ENCODE measurements at places on chromosomes 7 and 10.

DNA sequence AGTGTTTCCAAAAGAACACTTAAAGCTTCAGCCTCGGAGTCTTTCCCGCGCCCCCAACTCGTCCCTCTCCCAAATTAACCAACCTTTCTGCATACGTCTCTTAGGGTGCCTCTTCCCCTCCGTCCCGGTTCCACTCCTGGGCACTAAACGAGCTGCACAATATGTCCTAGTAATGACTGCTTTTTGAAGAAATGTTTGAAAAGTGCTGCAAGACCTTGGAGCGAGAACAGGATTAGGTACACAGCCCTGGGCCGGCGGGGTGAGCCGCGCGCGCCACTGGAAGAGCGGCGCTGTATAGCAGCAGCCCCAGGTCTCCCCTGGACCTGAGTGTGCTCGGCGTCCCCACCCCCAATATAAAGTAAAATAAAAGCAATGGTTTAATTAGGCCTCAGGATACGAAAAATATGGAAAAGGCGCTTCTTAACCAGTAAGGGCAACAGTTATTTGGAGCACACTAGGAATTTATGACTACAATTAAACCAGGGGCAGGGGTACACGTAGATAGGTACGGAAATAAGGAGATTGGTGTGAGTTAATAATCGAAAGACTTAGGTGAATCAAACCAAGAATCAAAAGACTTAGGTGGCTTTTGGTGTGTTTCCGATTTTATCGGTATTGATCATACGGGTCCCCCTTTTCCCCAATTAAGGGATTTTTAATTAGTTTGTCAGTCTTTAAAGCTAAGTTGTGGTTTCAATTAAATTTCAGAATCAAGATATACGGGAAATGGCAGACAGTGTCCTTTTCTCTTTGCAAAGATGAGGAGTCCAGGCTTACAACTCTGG, 1.9 kb downstream of the TET1 start:
- no peak for DNase-seq

GRCh38 chr7:3892686-3893085, 591.6 kb downstream of the SDK1 start:
- DNase-seq = no peak

- DNase-seq = no peak
These were observed 169.3 kb downstream of the PPP1R17 start for GRCh38 chr7:31856337-31856736.

DNA sequence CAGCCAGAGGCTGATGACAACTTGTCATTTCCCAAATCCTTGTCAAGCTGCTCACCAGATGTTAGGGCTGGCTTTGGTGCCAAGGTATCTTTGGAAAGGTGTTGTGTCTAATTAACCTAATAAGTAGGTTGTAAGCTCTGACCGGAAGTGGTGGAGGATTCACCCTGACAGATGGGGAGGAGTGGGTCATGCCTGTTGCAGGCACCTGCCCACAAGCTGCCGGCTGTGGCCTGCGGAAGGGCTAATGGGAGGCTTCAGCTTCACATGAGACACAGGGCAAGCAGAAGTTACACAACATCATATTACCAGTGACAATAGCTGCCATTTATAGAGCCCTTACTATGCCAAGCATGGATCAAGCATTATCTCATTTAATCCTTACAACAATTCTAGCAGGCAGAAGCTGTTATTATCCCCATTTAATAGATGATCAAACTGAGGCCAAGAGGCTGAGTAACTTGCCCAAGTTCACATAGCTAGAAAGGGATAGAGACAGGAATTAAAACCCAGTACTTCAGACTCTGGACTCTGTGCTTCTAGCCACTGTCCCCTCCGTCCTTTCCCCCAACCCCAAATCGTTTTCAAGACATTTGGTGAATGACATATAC, 63.1 kb upstream of the DUSP5 start:
- DNase-seq = no peak

GRCh38 chr10:131146790-131147189, 164.7 kb downstream of the TCERG1L start:
- no peak for DNase-seq

GRCh38 chr10:127907411-127908105, 655 bp downstream of the PTPRE start:
- no peak for DNase-seq

DNA sequence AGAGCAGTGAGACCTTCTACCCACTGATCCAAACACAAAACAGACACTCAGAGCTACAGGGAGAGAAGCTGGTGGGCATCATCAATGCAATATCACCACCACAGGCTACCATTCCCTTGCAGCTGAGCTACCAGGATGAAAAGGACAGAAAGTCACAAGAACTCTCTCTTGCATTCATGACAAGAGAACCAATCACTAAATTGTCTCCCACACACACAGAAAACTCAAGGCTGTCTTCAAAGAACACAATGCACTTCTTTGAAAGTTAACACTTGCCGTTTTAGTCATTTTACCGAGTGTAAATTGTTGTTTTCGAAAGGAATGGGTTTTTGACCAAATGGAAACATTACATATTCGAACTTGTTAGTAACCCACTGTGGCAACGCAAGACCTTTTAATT, 626.6 kb downstream of the SORCS1 start:
- no peak for DNase-seq

DNA sequence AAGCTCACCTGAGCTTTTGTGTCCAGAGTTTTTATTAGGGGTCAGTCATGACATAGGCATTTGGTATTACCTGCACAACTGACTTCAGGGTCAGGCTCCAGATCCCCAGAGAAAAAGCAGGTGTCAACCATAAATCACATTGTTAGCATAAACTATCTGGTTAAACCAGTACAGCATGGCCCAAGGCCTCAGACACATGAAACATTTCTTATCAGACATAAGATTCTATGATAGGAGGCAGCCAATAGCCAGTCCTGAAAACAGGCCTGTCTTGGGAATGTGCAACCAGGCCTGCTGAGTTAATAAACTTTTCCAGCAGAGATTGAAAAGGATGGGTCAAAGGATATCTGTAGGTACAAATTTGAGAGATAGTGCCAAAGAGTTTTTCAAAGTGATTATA, 116.1 kb downstream of the TPST1 start:
- DNase-seq = no peak

DNA sequence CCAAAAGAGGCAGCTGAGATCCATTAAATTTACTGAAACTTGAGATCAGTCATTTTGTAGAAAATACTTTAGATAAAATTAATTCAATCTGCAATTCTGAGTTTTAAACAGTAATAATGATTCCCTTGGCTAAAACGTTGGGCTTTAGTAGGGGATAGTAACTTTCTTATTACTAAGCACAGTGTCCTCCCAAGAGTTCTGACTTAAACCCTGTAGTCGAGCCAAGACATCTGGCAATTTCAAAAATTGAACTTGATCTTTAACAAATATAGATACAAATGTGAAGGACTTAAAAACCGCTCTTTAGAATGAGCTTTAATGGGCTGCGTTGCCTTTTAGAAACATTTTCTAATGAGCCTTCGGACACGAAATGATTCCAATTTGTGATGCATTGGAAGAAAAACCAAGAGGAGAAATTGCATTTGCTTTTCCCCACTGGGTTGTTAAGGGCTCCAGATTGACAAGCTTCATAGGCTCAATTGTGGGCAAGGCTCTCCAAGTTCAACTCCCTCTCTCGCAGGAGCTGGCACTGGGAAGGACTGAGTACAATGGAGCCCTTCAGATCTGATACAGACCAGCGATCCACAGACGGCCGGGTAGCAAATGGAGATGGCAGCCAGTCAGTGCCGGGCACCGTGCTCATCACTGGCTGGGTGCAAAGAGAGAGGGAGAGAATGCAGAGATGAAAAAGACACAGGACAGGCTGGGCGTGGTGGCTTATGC, 921.3 kb upstream of the AUTS2 start:
- no peak for DNase-seq

DNA sequence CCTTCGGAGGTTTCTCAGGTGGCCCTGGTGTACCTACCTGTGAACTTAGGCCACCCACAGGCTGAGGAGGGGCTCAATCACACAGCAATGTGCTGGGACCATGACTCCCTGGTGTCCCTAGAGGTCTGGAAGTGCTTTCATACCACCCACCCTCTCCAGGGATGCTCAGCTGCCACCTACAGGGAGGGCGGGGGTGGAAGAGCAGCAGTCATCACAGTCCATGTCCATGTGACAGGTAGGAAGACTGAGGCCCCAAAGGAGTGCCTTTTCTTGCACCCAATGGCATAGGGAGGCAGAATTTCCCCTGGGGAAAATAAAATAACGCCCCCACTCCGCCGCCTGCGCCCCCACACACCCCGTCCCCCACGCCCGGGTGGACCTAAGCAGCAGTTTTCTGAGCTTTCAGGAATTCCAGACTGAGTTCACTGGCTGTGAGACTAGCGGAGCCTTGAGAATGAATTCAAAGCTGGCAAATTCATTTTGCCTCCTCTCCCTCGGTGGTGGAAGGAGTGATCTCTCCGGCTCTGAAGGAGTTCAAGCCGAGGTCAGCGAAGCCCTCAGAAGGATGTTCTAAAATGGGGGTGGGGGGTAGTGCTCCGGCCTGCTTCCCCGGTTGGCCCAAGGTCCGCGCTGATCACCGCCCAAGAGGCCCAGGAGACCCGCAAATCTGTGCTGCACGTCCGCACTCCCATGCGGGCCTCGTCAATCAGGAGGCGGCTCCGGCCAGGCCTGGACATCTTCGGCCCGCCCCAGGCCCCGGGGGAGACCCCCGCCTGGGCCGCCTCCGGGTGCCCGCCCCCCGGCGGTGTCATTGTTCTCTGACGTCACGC, 2.1 kb upstream of the ZMIZ1 start:
- DNase-seq = no peak

DNA sequence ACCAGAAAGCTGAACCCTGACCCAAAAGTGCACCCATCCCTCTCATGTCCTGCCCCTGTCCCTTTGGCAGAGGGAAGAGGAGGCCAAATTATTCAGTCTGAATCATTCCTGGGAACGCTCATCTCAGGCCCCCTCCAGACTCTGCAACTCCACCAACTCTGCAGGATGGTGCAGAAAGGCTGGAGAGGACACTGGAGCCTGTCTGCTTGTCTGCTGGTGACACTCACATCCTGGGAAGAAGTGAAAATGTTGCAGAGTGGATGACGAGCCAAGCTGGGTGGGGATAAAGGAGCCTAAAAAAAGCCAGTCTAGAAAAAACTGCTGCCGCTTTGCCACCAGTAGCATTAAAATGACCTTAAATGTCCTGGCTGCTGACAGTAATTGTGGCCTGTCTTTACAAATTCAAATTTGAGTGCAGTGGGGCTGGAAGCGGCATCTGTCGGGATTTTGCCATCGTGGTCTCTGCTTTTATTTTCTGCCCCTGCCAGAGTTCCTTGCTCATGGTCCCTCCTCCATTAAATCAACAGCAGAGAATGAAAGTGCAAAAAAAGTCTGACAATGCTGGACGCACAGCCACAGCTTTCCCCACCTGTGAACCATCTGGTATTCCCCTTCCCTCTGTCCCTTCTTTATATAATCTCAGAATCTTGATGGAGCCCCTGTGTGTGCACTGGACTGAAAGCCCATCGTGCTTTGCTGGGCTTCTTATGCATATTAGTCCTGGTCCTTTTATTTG, 63.9 kb downstream of the STK17A start:
- DNase-seq = no peak

- no peak for DNase-seq
These were observed 79.7 kb downstream of the RGS10 start for GRCh38 chr10:119462773-119463172.

GRCh38 chr10:111976557-111976956, 207.0 kb downstream of the GPAM start:
- DNase-seq = no peak

- DNase-seq = no peak
These were observed 58.6 kb upstream of the LAMB4 start for GRCh38 chr7:108188724-108189123.

DNA sequence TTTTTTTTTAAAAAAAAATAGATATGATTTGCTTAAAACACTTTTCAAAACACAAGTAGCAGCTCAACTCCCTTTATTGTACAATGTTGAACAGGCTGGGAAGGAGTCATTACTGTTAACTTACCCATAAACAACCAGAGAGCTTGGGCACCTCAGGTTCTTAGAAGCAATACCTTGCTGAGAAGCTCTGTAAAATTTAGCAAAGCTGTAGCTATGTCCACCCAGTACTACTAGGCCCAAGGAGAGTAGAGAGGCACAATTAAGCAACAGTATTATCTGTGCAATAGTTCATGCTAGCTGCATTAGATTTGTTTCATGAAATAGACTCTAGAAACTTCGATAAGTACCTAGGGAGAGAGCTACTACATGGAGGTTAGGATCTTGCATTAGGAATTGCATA, 32.0 kb downstream of the SEMA3A start:
- no peak for DNase-seq

GRCh38 chr10:103125323-103126267, 67.5 kb downstream of the NT5C2 start:
- DNase-seq = no peak

DNA sequence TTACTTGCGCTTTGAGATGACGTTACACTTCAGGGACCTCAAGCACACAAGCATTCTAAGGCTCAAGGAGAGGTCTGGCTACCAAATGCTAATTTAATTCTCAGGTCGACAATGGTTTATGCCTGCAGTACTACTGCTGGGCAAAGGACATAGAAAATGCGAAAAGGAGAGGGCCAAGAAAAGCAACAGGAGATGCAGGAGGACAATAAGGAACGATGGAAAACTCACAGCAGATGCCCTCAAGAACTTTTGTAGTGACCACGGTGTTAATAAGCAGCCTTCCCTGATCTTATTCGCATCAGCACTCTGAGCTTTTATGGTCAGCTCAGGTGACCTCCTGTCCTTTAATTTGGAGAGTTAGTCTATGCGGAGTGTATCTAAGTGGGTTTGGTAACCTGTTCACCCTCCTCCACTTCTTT, 146.3 kb downstream of the GPR85 start:
- no peak for DNase-seq

- DNase-seq = no peak
These were observed 100.4 kb downstream of the SORCS1 start for GRCh38 chr10:107064075-107064474.

GRCh38 chr10:6999232-6999925, 411.5 kb downstream of the SFMBT2 start:
- no peak for DNase-seq

- no peak for DNase-seq
These were observed 23.6 kb downstream of the IFIT3 start for GRCh38 chr10:89351412-89351779.

- DNase-seq = no peak
These were observed 12.0 kb upstream of the SCART1 start for GRCh38 chr10:133441780-133442179.

GRCh38 chr7:104841798-104842197, 172.2 kb upstream of the KMT2E start:
- no peak for DNase-seq

- DNase-seq = no peak
These were observed 267.5 kb downstream of the GATA3 start for GRCh38 chr10:8321990-8322389.

GRCh38 chr7:81232084-81232799, 313.4 kb upstream of the SEMA3C start:
- no peak for DNase-seq

- no peak for DNase-seq
These were observed 100.0 kb downstream of the TCERG1L start for GRCh38 chr10:131211559-131211958.
